T-helper 2 cell (primary cell): ENCODE measurements at places on chromosomes 6 and 20.

- no peak for DNase-seq
Observed at GRCh38 chr6:9583753-9584352, 831.0 kb downstream of the TFAP2A start.

- DNase-seq: no peak
Observed at GRCh38 chr20:14922503-14923267, 585.3 kb upstream of the FLRT3 start.

DNA sequence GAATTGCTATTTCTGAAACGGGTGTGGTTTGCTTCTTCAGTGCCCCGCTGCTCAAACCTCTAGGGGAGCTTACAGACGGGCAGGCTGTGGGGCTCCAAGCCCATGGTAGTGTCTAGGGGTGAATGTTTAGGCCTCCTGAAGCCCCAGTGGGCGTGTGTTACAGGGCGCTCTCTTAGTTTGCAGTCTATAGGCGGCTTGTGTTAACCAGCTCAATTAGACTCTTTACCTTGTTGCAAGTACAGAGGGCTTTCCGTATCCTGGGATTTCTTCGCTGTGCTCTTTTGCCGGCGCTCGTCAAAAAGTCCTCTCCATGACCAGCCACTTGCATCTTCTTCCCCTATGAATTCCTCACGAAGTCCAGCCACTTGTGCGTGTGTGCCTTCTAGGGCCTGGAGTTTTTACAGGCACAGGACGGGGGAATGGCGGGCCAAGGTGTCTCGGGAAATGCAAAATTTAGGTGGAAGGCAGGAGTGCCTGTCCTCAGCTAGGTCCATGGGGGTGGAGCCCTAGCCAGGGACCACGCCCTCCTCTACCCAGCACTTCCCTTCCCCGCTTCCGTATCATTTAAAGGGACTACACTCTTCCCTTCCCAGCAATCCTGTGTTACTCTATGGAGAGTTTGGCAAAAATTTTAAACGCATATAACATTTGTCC is 94.5 kb downstream of the HTR1B start:
- no peak for DNase-seq

DNA sequence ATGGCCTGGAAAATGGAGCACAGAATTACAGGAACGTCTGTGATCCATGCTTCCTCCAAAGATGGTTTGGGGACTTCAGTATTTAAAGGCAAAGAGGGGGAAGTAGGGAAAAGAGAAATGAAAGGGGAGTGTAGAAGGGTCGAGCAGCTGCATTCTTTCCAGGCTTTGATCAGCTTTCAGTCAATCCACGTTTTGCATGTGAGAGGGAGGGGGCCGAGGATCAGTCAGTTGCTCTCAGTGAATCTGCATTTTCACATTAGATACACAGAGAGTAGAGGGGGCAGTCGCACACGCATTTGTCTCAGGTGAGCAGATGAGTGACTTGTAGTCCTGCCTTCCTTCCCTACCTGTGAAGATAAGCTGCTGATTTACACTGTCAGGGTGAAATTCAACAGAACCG is 78.8 kb downstream of the FOXF2 start:
- DNase-seq: no peak

DNA sequence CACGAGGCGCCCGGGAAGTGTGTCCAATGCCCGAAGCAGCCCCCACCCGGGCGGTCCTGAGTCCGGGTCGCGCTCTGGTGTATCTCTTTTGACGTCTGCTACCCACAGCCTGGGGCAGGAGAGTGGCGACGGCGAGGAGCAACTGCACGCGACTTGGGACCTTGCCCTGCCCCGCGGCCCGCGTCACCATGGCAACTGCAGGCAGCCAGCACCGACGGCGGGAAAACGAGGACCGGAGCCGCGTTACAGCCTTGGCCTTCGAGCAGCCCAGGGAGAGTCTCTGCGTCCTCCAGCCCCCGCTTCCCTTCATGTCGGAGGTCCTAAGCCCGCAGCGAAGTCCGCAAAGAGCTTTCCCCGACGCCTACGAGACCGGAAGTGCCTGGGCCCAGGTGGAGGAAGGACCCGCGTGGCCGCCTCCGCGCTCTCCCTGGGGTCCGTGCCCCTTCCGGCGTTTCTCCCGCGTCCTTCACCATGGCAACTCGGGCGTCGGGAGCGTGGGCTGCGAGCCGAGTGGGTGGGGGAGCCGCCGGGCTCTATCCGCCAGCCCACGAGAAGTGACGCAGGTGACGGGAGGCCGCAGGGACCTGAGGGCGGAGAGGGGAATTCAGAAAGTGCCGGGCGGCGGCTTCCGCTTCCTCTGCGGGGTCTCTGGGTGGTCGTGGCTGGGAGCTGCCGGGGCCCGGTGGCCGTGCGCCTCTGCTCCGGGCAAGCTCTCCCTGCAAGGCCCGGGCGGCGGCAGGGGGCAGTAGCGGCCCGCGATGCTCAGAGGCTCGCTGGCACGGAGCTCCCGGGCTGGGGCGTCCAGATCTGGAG is 88.6 kb upstream of the TGM3 start:
- peak; percentile 57 for DNase-seq

DNA sequence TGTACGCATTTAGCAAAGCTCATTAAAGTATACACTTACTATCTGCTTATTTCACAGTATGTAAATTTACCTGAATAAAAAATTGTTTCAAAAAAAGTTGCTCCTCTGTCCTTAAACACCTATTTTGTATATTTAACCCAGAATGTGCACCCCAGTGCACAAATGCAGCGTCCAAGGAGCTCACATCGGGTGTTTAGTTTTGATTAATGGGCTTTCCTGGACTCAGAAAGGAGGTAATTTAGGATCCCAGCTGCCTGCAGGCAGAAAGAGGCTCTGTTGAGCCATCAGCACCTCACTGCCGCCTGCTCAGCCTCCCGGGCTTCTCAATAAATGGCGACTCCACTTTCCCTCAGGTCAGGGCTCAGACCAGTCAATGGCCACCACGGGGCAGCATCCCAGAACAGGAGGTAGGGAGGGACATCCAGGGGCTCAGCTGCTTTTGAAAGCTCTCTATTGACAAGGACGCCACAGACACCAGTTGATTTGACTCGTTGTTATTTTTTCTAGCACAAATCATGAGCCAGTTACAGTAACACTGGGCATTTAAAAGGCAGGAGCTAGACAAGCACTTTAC is 70.2 kb upstream of the TBC1D7 start:
- DNase-seq: no peak

DNA sequence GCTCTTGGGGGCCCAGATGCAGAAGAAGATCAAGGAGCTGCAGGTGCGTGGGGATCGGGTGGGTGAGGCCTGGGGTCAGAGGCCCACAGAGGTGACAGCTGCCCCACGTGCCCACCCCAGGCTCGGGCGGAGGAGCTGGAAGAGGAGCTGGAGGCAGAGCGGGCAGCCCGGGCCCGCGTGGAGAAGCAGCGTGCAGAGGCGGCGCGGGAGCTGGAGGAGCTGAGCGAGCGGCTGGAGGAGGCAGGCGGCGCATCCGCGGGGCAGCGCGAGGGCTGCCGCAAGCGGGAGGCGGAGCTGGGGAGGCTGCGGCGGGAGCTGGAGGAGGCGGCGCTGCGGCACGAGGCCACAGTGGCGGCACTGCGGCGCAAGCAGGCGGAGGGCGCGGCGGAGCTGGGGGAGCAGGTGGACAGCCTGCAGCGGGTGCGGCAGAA is 41.5 kb downstream of the MYH7B start:
- no peak for DNase-seq

DNA sequence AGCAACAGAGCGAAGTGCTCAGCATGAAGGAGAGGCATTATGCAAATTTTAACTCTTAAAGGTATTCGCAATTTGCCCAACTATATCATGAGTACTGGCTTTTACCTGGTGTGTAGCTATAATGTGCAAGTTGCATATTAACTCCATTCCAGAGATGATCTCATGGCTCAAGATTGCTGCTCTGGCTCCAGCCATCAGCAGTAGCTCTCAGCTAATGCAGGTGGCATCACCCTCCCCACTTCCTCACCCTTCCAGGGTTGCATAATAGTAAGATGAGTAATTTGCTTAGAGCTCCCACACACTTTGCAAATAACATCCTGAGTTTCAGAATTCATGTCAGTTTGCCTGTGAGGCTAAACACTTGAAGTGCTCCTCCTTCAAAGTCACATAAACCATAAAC is 15.9 kb upstream of the PCSK2 start:
- DNase-seq: no peak

DNA sequence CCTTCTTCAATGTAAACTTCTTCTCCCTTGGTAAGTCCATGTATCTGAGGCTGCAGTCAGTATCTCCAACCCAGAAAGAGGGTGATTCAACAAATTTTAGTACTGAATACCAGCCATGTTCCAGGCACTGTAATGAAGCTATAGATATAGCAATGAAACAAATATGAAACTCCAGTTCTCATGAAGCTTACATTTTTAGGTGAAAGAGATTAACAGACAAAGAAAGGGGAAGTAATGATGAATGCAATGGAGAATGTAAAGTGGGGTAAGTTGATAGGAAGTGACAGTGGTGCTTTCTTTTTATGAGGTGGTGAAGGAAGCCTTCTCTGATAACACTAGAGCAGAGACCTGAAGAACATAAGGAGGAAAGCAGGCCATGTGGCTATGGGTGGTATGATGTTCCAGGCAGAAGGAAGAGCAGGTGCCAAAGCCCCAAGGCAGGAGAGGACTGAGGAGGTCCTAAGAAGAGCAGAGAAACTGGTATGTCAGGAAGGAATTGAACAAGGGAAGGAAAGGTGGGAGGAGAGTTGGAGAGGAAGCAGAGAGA is 143.6 kb downstream of the TFAP2B start:
- no peak for DNase-seq

GRCh38 chr20:1326031-1326930 is 2.7 kb downstream of the SDCBP2 start:
- DNase-seq: no peak

- no peak for DNase-seq
Observed at GRCh38 chr6:33992191-33992590, 153.7 kb downstream of the GRM4 start.

DNA sequence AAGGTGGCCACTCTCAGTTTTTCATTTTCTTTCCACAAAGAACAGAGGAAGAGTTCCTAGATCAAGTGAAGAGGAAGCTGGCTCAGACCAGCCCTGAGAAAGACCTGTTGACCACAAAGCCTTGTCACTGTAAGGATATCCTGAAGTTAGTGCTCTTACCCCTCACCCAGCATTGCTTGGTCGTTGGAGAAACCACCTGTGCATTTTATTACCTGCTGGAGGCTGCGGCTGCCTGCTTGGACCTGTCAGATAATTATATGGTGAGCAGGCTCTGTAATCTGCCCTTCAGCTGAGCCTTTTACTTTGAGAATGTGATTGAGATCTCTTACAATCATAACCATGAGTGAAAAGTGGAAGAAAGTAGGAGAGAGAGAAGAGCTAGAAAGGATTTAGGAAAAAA is 21.9 kb downstream of the TREML1 start:
- no peak for DNase-seq

DNA sequence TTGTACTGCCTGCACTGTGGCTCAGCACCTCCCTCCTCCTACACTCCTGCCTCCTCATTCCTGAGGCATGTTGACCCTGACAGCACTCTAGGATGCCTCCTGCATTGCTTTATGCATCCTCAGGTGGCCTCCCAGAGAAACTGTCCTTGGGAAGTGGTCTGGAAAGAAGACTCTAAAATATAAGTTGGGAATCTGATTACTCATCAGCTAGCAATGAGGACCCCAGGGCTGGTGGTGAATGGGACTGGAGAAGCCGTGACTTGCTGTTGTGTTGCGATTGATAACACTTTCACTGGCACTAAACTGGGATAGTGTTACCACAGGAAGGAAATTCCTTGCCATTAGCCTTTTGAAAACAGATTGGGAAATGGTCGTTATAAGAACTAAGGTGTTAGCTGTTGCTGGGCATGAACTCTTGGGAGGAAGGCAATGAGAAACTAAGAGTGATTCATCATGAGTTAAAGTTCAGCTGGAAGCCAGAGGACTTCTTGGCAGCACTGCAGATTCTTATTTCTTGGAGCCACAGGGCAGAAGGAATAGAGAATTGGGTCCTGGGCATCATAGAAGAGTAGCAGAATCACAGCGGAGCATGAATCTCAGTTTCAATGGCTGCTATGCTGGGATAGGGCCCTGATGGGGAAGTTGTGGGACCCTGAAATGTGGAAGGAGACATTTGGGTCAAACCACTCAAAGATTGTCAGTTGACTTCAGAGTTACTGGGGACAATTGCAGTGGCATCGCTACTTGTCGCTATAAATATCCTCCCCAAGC is 10.1 kb upstream of the SIRPD start:
- DNase-seq: no peak

- no peak for DNase-seq
Observed at GRCh38 chr6:89132057-89132456, 13.8 kb upstream of the PM20D2 start.

GRCh38 chr6:13814176-13814937 is at the start of gene MCUR1:
TSS of gene MCUR1 (minus strand) at chr6:13814557. CDS start at chr6:13814429, 128 bp downstream.
- peak; percentile 57 for DNase-seq

DNA sequence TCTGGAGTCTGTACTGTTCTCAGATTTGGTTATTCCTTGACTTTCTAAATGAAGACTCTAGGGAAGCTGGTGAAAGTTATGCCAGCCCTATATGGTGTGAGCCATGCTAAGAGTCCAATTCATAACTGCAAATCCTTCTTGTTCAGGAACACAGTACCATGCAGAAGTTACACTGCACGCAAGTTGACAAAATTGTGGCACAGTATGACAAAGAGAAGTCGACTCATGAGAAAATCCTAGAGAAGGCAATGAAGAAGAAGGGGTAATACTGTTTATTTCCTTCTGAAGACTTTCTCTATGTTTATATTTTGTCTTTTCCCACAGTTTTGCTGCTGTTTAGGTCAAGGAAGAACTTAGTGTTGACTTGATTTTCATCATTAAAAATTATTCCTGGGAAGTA is 61.2 kb upstream of the LAMP5 start:
- no peak for DNase-seq

DNA sequence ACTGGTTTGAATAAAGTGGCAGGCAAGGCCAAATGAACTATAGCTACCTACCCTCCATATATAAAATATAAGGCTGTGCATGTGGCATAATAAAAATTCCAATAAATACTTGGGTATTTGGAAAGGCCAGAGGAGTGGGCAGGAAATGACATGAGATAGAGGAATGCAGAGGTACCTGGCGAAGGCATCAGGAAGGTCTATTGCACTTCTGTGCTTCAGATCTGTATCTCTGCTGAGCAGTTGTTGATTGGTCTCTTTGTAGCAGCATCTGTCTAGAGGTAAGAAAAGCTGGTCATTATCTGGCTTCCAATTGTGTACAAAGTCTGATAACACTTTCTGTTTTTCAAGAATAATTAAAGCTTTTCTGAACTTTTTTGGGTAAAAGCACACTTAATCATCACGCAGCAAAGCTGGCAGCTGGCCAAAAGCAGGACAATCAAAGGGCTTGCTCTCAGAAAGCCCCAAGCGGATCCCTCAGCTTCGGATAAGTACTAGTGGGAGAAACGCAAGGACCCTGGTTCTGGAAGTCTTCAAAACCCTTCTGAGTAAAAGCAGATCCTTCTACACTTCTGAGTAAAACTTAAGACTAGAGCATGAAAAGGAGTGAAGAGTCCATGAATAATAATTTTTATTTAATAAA is 120.1 kb upstream of the TCF21 start:
- DNase-seq: no peak
